Esophagus squamous epithelium (tissue), 5 donors: ENCODE measurements at places on chromosomes 16 and 17.
A peak's percentile ranks its signal among the peaks of the same experiment; 100 is the strongest.

DNA sequence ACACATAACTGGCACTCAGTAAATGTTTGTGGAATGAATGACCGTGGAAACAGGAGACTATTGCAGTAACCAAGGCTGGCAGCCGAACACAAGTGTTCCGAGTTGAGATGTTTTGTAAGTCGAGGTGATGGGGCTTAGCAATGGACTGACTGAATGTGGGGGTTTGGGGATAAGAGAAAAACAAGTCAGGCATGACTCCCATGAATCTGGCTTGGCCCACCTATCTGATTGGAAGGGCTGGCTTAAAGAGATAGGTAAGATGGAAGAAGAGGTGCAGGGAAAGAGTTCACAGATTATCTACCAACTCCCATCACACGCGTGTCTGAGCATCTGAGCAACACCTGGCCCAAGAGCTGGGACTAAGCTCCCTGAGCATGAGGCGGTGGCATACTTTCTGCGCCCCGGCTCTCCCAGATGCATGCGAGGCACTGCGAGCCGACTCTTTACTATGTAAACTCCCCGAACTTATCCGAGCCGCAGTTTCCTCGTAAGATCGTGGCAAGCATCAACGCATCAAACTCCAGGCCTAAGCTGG is 539 bp downstream of the IFT20 start:
- no peak for DNase-seq

- no peak for DNase-seq
Measured at GRCh38 chr16:3148256-3149192, 13.7 kb downstream of the ZNF213 start.

DNA sequence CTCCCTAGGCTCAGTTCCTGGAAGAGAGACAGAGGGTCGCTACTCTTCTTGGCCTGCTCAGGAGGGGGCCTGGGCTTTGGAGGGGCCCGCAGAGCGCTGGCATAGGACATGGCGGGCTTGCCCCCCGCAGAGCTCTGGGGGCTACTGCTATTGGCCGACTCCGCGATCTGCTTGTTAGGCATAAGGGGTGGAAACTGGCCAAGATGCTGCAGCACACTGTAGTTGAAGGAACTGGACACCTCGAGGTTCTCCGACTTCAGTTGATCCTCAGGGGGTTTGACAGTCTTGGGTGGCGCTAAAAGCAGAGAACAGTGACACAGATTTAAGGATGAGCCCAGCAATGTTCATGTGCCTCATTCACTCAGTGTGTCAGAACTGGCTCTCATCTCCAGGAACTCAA is 33.9 kb downstream of the CACNG1 start:
- no peak for DNase-seq

GRCh38 chr17:44417553-44417952 is 28.1 kb upstream of the ITGA2B start:
- no peak for DNase-seq

- no peak for DNase-seq
Measured at GRCh38 chr17:61362396-61362795, 37.2 kb upstream of the TBX2 start.

GRCh38 chr16:10618710-10619209 is 38.4 kb upstream of the EMP2 start:
- no peak for DNase-seq

DNA sequence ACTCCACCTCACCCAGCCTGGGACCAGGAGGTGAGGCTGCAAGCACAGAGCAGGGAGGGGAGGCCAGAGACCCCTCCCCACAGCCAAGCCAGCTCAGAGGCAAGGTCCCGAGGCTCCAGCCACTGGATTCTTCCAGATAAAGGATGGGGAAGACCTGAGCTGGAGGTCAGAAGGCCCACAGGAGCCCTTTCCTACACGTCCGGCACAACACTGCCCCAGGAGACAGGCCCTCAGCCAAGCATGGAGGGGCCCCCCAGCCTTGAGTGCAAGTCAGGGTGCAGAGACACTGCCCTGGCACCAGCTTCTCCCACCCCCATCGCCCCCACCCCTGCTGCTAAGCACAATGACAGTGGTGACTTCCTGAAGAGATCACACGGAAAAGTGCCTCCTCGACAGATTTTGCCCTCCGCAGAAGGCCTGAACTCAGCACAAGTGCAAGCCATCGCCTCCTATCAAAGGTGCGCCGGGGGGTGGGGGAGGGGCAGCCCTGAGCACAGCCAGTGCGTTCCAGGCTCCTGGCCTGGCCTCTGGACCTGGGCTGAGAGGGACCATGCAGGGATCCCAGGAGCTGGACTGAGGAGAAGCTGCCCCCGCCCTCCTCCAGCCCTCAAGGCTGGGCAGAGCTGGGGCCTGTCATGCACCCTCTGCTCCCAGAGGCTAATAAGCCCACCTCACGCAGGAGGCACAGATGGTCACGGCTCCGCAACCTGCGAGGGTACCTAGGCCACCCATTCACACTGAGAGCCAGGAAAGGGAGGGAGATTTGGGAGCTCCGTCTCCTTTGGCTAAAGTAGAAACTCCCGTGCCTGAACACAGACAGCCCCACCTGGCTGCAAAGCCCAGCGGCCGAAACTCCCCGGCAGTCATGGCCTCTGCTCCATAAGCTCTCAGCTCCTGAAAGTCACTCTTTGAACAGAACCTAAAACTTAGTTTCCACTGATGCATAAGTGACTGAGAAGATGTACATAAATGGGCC is 2.7 kb downstream of the MAFG start:
- no peak for DNase-seq

DNA sequence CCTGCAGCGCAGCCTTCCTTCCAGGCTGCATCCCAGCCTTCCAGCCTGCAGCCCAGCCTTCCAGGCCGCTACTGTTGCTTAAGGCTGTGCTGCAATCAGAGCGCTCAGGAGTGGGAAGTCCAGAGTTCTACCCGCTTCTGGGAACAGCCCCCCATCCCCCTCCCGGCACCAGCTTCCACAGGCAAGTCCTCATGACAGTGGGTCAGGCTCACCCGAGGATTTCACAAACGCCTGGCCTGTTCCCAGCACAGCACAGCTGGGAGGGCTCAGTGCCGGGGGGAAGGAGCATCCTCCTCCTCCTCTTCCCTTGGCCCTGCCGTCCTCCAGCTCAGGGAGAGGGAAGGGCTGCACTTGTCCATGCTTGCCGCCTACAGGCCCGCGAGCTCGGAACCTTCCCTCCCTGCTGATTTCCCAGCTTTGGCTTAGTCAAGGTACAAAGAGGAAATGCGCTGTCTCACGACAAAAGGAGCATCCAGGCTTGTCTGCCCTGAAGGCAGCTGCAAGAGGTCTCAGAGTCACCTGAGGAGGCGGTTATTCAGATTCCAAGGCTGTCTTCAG is 8.3 kb downstream of the SOCS3 start:
- no peak for DNase-seq

DNA sequence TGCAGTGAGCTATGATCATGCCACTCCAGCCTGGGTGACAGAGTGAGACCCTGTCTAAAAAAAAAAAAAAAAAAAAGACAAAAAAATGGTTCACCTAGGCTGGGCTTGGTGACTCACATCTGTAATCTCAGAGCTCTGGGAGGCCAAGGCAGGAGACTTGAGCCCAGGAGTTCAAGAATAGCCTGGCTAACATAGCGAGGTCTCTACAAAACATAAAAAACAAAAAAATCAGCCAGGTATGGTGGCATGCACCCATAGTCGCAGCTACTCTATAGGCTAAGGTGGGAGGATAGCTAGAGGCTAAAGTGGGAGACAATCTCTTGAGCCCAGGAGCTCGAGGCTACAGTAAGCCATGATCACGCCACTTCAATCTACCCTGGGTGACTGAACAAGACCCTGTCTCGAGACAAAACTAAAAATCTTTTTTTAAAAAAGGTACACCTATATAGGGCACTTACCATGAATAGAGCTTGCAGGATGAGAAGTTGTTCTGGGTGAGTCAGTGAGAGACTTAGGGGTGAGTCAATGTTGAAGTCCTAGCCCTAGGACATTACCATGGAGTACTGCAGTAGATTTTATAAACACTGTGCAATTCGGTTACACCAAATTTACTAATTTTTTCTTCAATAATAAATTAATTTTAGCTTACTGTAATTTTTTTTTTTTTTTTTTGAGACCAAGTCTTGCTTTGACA is 19.0 kb downstream of the USP32 start:
- DNase-seq = no peak

DNA sequence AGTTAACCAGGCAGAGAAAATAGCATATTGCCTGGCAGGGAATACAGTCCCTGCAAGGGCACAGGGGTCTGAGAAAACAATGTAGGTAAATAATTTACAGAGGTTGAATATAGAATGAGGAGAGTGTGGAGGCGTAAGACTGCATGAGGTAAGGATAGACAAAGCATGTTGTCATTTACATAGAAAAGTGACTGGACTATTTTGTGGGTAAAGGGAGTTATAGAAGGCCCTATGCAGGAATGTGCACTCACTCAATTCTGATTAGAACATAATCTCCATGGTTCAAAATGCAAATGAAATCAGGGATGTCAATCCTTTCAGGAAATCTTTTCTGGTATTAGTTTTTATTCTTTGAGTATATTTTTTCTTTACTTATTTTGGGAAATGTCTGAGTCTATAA is 285.7 kb upstream of the SALL1 start:
- no peak for DNase-seq

DNA sequence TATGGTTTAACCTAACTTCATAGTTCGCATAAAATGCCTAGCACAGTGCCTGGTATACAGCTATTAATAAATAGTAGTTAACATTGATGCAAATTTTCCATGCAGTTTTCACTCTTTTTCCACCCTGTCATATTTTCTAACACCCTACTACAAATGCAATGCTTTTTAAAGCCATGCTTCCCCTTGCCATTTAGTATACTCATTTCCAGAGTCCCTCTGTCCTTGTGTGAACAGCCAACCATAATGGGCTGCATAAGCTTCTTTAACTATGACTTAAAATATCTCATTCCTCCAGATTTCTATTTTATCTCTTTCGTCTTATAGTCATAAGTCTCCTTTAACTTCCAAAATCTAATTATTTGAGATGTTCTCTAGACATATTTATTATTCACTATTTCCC is 284.1 kb downstream of the GRIN2A start:
- no peak for DNase-seq

DNA sequence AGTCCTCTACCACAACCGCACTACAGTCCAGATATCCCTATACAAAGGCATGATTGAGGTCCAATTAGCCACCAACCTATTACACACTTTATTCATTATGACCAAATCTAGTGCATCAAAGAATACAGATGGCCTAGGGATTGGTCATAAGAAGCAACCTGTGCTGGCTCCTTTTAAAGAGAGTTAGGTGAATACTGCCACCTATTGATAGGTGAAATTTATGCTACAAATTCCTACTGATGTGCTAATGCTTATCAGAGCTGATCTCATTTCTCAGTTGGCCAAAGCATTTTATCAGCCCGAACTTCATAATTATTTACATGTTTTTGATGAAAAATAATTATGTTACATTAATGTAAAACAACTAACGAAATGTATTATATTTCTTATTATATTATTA is 166.3 kb downstream of the ANKFN1 start:
- no peak for DNase-seq

DNA sequence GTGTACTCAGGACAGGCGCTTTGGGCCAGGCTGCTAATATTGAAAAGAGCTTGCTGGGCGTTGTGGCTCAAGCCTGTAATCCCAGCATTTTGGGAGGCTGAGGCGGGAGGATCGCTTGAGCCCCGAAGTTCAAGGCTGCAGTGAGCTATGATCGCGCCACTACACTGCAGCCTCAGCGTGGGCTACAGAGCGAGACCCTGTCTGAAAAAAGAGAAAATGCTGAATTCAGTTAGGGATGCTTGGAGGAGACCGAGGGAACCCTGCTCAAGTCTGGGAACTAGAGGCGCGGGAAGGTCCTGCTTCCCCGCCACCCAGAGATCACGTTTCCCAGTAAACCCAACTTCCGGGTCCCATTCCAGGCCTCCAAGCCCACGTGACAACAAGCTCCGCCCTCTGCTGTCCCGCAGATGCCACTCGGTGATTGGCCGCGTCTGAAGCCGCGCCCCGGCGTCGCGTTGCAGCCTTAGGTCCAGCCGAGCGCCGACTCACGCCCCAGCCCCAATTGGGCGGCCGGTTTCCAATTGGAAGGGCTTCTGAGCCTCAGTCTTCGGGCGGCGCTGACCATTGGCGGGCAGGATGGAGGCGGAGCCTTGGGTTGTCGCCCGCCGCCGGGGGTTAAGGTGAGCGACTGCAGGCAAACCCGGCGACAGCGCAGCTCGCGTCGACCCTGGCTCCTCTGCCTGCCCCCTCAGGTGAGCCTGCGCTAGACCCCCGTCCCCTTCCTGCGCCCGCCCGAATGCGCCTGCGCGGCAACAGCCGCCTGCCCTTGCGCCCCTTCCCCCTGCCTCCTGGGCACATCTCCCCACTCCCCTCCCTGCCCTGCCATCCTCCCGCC is at the start of gene PHKG2:
TSS of gene PHKG2 (plus strand) at position 627 of the 835 bp plus-strand sequence. CDS start 396 bp downstream, outside the sequence.
- peak; percentile 90 for DNase-seq

DNA sequence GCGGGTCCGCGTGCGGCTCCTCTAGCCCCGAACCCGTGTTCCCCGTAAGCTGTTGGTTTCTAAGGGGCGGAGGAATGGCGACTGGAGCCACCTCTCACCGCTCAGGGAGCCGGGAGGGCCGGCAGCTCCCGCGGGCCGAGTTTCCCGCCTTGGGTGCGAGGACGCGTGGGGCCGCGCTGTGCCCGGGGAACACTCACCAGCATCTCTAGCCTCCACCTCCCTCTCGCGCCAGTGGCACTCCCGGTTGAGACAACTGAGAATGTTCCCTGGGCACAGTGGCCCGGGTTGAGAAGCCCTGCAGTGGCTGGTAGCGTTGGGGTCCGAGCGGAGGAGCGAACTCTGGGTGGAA is 560 bp downstream of the TELO2 start:
- no peak for DNase-seq

DNA sequence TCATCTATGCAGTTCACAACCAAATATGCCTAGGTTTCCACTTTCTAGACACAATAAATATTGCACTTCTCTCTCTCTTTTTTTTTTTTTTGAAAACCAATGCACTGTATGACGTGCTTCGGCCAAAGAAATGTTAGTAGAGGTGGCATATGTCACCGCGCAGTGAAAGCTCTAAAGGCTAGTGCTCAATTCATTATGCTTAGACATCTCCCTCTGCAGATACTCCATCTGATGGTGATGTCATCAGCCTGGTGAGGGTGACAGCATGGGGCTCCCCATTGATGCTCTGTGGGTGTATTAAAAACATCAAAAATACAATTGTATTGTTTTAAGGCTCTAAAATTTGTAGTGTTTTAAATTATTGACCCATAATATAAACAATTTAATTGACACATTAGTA is 608.8 kb upstream of the C16orf82 start:
- no peak for DNase-seq

GRCh38 chr17:36066365-36066985 is 2.4 kb downstream of the CCL18 start:
- DNase-seq = no peak

- DNase-seq = no peak
Measured at GRCh38 chr16:56119133-56119532, 72.2 kb upstream of the GNAO1 start.

DNA sequence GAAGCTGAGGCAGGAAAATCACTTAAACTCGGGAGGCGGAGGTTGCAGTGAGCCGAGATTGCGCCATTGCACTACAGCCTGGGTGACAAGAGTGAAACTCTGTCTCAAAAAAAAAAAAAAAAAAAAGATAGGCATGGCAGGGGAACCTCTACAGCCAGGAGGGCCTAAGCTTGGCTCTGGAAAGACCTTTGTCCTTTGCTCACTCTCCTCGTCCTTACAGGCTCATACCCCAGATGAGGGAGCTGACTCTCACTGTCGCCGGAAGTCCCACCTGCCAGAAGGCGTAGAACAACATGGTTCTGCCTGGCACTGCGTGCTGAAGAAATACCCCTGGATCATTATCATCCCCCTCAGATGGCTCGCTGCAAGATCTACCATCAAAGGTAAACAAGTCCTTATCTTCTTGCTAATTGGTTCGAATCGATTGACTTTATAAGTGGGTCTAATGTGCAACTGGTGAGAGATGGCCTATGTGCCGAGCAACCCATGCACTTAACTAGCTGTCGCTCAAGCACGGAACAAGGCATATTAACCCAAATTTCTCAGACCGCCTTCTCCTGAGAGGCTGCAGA is 29.7 kb downstream of the RTN4RL1 start:
- no peak for DNase-seq
